Smooth muscle cell of bladder (primary cell): ENCODE measurements at places on chromosomes 13 and 19. TPM values are rescaled to one million over a fixed set of nuclear protein-coding genes. Genes with fewer than 3 reads are reported as not detected.

FBXO27 gene
- 2.0 and 5.5 TPM in 2 replicates for total RNA-seq

RNASEH2A gene
- total RNA-seq: 6.5 and 7.3 TPM in 2 replicates

SHISA2 gene
- under 0.01 TPM in 2 replicates for total RNA-seq

PLIN4 gene
- total RNA-seq: 0.14 and 1.3 TPM in 2 replicates

SLITRK6 gene
- 0.09 and 0.28 TPM in 2 replicates for total RNA-seq

SELENOV gene
- not detected in 2 replicates for total RNA-seq

SERPINE3 gene
- total RNA-seq: not detected in 2 replicates

VAV1 gene
- total RNA-seq: under 0.01 TPM in 1 of 2 replicates, not detected in the other

OR4F17 gene
- under 0.01 TPM in 1 of 2 replicates, not detected in the other for total RNA-seq

RGL3 gene
- total RNA-seq: 1.4 TPM in 2 replicates

ZBTB32 gene
- not detected in 2 replicates for total RNA-seq

KL gene
- total RNA-seq: under 0.01 and 0.18 TPM in 2 replicates

CLEC4G gene
- not detected in 2 replicates for total RNA-seq

UBE2L5 gene
- total RNA-seq: 0.09 TPM in 1 of 2 replicates, not detected in the other

GALP gene
- total RNA-seq: not detected in 2 replicates

LMTK3 gene
- total RNA-seq: 0.09 and 0.14 TPM in 2 replicates
